ENCODE measurements at places on chromosomes 4 and X. TPM values are rescaled to one million over a fixed set of nuclear protein-coding genes. Genes with fewer than 3 reads are reported as not detected.

The KLF8 gene
- total RNA-seq = 0.18 TPM

The SLIT2 gene
- 55.6 TPM for total RNA-seq

The TSPAN7 gene
- total RNA-seq = 0.40 TPM

The FAM47E gene
- total RNA-seq = 0.55 TPM

The ZNF157 gene
- total RNA-seq = 0.16 TPM

The SEPSECS gene
- total RNA-seq = 11.6 TPM

The TLR2 gene
- 0.60 TPM for total RNA-seq

The TMPRSS11A gene
- total RNA-seq = not detected

The S100G gene
- total RNA-seq = not detected

The NKX6-1 gene
- not detected for total RNA-seq

The HS3ST1 gene
- 0.27 TPM for total RNA-seq

The TRAM1L1 gene
- total RNA-seq = 5.9 TPM

The UNC5C gene
- total RNA-seq = 0.70 TPM

The ANXA3 gene
- total RNA-seq = 0.97 TPM

The AFF1 gene
- total RNA-seq = 29.3 TPM

The STOX2 gene
- total RNA-seq = 0.19 TPM

The CLDN34 gene
- total RNA-seq = 0.59 TPM

The SPATA4 gene
- total RNA-seq = 0.76 TPM

The KIAA1210 gene
- total RNA-seq = not detected

The SEC24D gene
- 138 TPM for total RNA-seq

The MAGEE2 gene
- not detected for total RNA-seq

The SPANXN4 gene
- total RNA-seq = not detected

The SSX4 gene
- total RNA-seq = not detected

The DDX3X gene
- total RNA-seq = 212 TPM

The HSFX1 gene
- 2.1 TPM for total RNA-seq

The SRPX2 gene
- 42.8 TPM for total RNA-seq

The KIF4A gene
- 5.9 TPM for total RNA-seq

The IL2 gene
- total RNA-seq = not detected

The TRIM61 gene
- total RNA-seq = not detected

The OPN1MW3 gene
- total RNA-seq = not detected

The CT83 gene
- total RNA-seq = not detected

The ARHGAP6 gene
- 4.2 TPM for total RNA-seq

The CTAG2 gene
- total RNA-seq = not detected

The SORCS2 gene
- 6.7 TPM for total RNA-seq

The DCAF12L2 gene
- total RNA-seq = not detected

The AFM gene
- not detected for total RNA-seq

The F8A1 gene
- total RNA-seq = 27.9 TPM

The MAGEA1 gene
- not detected for total RNA-seq

The GLOD5 gene
- not detected for total RNA-seq

The XAGE2 gene
- total RNA-seq = not detected

The UCHL1 gene
- 168 TPM for total RNA-seq

The VEGFC gene
- 14.7 TPM for total RNA-seq

The RAB41 gene
- total RNA-seq = not detected

The GABRG1 gene
- not detected for total RNA-seq

The CT45A2 gene
- not detected for total RNA-seq

The LRIT3 gene
- 0.13 TPM for total RNA-seq

The SLC38A5 gene
- not detected for total RNA-seq

The ARHGEF6 gene
- total RNA-seq = 8.7 TPM

The NRK gene
- total RNA-seq = 5.5 TPM

The ZCCHC4 gene
- 9.4 TPM for total RNA-seq

The TRMT10A gene
- 6.3 TPM for total RNA-seq

The SNX25 gene
- 44.4 TPM for total RNA-seq

The GRIA2 gene
- total RNA-seq = 31.3 TPM

The SLC6A8 gene
- 77.0 TPM for total RNA-seq

The NUP62CL gene
- not detected for total RNA-seq

The ALPK1 gene
- total RNA-seq = 8.3 TPM

The NPFFR2 gene
- total RNA-seq = not detected
